ENCODE measurements at places on chromosomes 13 and 19. TPM values are rescaled to one million over a fixed set of nuclear protein-coding genes. Genes with fewer than 3 reads are reported as not detected.

Gene ZNF628
- 1.5 TPM for total RNA-seq

Gene SIGLECL1
- not detected for total RNA-seq

Gene ZNF317
- 20.9 TPM for total RNA-seq

Gene DIAPH3
- total RNA-seq = 8.3 TPM

Gene MAST1
- total RNA-seq = 0.72 TPM

Gene ARRDC2
- total RNA-seq = 22.4 TPM

Gene GPR108
- total RNA-seq = 42.3 TPM

Gene GRAMD1A
- 33.6 TPM for total RNA-seq

- H3K27ac ChIP-seq = peak overlapping the region; percentile 72
- H3K4me1 ChIP-seq = peaks cover 15% of the 10 kb centered on the region
- peak overlapping the region; percentile 90 for H3K4me3 ChIP-seq
These were observed 238 bp downstream of the ZNF260 start for GRCh38 chr19:36527873-36528193.

- no peaks in the 10 kb centered on the region for H3K36me3 ChIP-seq
- H3K27ac ChIP-seq = no peak overlapping the region
- H3K4me3 ChIP-seq = no peak overlapping the region
- no peaks in the 10 kb centered on the region for H3K27me3 ChIP-seq
- DNase-seq = no peak
These were observed 57.5 kb downstream of the CPAMD8 start for GRCh38 chr19:16969135-16969534.

GRCh38 chr13:45398877-45399276, 19.3 kb downstream of the SLC25A30 start:
- peaks cover 38% of the 10 kb centered on the region for H3K36me3 ChIP-seq
- H3K27me3 ChIP-seq = no peaks in the 10 kb centered on the region
- H3K4me1 ChIP-seq = peaks cover 11% of the 10 kb centered on the region
- no peak overlapping the region for H3K4me3 ChIP-seq
- no peak for DNase-seq

GRCh38 chr19:18425515-18426415, 6.6 kb downstream of the SSBP4 start:
- H3K4me1 ChIP-seq = peaks cover 33% of the 10 kb centered on the region
- peak overlapping the region; percentile 57 for H3K27ac ChIP-seq
- no peak overlapping the region for H3K4me3 ChIP-seq
- peak; percentile 100 for DNase-seq
- H3K36me3 ChIP-seq = peaks cover 3% of the 10 kb centered on the region

DNA sequence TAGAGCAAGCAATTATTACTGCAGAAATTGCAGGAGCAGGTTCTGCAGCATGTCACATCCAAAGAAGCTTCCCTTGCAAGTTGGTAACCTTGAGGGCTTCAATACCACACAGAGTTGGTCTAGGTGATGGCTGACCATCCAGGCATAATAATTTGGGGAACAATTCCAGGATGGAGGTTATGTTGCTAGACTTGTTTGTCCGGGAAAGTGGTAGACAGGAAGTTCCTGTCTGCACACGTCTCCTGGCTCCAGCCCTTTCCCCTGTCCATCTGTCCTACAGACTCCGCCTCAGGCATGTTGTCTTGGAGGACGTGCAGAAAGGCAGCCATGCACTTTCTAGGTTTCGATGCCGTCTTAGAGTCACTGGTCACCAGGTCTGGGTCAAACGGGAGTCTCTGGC, 26.0 kb downstream of the DPRX start:
- no peak overlapping the region for H3K27ac ChIP-seq
- H3K4me3 ChIP-seq = no peak overlapping the region
- no peaks in the 10 kb centered on the region for H3K4me1 ChIP-seq
- no peaks in the 10 kb centered on the region for H3K27me3 ChIP-seq

- no peaks in the 10 kb centered on the region for H3K36me3 ChIP-seq
- H3K4me1 ChIP-seq = peaks cover 12% of the 10 kb centered on the region
- DNase-seq = no peak
- no peak overlapping the region for H3K27ac ChIP-seq
- no peaks in the 10 kb centered on the region for H3K27me3 ChIP-seq
These were observed 8.5 kb upstream of the FRY start for GRCh38 chr13:32023096-32023495.

- H3K36me3 ChIP-seq = no peaks in the 10 kb centered on the region
- DNase-seq = no peak
- H3K27me3 ChIP-seq = no peaks in the 10 kb centered on the region
- no peak overlapping the region for H3K27ac ChIP-seq
These were observed 399.0 kb downstream of the PCDH9 start for GRCh38 chr13:66830940-66831716.

- no peaks in the 10 kb centered on the region for H3K36me3 ChIP-seq
- no peak for DNase-seq
- H3K27ac ChIP-seq = no peak overlapping the region
- H3K4me3 ChIP-seq = no peak overlapping the region
- H3K4me1 ChIP-seq = no peaks in the 10 kb centered on the region
These were observed 512.4 kb upstream of the ATXN8OS start for GRCh38 chr13:69595181-69595580.

DNA sequence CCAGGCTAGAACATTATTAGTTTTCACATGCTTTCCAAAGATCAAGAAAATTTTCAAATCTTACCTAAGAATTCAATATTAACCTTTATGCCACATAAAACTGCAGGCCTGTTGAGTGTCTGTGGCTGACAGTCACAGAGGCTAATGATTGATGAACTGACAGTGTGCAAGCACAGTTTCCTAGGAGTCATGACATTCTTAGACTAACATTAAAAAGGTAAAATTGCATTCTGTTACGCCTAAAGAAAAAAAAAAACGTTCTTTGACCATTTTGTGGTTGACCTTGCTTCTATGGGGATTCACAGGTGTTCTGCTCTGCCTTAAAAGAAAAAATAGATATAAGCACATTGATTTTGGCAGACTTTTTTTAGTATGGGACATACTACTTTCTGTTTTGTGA, 1776.2 kb downstream of the PCDH9 start:
- no peak overlapping the region for H3K27ac ChIP-seq
- no peaks in the 10 kb centered on the region for H3K4me1 ChIP-seq
- H3K36me3 ChIP-seq = no peaks in the 10 kb centered on the region
- no peaks in the 10 kb centered on the region for H3K27me3 ChIP-seq
- no peak for DNase-seq
- H3K4me3 ChIP-seq = no peak overlapping the region

DNA sequence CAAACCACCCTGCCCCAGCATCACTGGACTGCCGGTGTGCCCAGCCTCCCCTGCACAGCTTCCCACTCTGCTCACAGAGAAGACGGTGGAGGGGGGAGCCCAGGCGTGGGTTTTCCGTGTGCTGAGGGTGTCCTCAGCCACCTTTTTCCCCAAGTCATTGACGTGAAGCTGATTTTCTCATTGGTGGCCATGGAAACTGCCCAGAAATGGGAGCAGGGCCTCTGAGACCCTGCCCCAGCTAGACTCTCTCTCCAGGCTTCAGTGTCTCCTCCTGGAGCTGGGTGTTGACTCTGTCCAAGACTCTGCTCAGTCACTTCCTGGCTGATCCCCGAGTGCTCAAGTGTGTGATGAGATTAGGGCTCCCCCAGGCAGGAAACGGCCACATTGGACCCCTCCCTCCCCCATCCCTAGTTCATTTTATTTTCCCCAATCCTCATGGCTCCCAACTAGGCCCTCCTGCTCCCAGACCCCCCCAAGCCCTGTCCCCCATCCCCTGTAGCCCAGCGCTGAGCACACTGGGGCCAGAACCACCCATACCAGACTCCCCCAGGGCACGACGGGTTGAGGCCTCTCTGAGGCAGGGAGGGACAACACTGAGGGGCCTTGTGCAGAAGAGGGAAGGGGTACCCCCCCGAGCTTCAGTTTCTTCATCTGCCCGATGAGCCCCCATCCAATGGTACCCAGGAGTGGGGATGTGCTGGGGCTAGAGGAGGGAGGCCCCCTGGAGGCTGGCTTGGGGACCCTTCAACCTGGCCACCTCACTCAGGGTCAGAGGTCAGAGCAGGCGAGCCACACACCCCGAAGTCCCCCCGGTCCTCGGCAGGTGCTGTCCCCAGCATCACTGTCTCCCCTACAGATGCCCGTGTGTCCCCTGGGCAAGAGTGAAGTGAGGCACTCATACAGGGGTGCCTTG, 1.2 kb upstream of the F2RL3 start:
- H3K27me3 ChIP-seq = no peaks in the 10 kb centered on the region
- no peaks in the 10 kb centered on the region for H3K36me3 ChIP-seq
- H3K27ac ChIP-seq = no peak overlapping the region
- DNase-seq = no peak
- no peak overlapping the region for H3K4me3 ChIP-seq
- peaks cover 8% of the 10 kb centered on the region for H3K4me1 ChIP-seq

DNA sequence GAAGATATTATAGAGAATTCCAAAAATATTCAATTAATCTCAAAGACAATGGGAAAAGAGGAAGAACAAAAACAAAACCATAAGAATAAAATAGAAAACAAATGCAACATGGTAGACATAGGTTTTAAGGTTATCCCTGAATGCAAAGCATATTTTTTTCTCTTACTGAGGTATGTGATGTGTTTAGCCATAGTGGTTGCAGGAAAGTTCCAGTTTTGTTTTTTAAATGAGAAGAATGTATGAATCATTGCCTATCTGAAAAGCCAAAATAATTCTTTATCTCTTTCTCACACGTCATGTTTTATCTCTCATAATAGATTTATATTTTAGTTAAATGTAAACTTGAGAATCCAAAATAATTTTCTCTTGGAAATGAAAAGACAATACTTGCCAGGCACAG, 2591.7 kb upstream of the PCDH20 start:
- DNase-seq = no peak
- H3K36me3 ChIP-seq = no peaks in the 10 kb centered on the region
- no peak overlapping the region for H3K4me3 ChIP-seq
- no peak overlapping the region for H3K27ac ChIP-seq

GRCh38 chr19:1102407-1103131, 1.2 kb upstream of the GPX4 start:
- peak overlapping the region; percentile 97 for H3K27ac ChIP-seq
- peak overlapping the region; percentile 51 for H3K4me3 ChIP-seq
- H3K36me3 ChIP-seq = peaks cover 17% of the 10 kb centered on the region
- H3K4me1 ChIP-seq = peaks cover 44% of the 10 kb centered on the region

DNA sequence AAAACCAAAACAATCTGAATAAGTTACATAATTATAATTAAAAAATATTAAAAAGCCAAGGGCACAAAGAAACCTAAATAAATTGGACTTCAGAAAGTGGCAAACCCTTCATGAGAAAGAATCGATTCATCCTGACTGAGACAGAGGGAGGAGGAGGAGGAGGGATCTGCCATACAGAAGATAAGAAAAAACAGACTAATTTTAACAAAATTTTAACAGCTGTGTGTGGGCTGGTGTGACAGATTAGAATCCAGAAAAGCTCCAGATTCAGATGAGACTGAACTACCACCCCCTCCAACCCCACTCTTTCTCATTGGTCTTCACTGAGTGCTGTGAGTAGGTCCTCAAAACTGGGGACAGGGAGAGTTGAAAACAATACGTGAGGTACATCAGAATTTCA, 111.5 kb upstream of the HTR2A start:
- no peak overlapping the region for H3K27ac ChIP-seq
- H3K4me3 ChIP-seq = no peak overlapping the region
- H3K36me3 ChIP-seq = no peaks in the 10 kb centered on the region
- no peaks in the 10 kb centered on the region for H3K4me1 ChIP-seq
- no peak for DNase-seq
- no peaks in the 10 kb centered on the region for H3K27me3 ChIP-seq

- H3K4me3 ChIP-seq = no peak overlapping the region
- no peaks in the 10 kb centered on the region for H3K4me1 ChIP-seq
- H3K27ac ChIP-seq = no peak overlapping the region
- DNase-seq = peak; percentile 39
- no peaks in the 10 kb centered on the region for H3K27me3 ChIP-seq
- peaks cover 33% of the 10 kb centered on the region for H3K36me3 ChIP-seq
These were observed 16.0 kb downstream of the SLC1A5 start for GRCh38 chr19:46772170-46773017.

GRCh38 chr19:46878613-46879375, 18.0 kb downstream of the ARHGAP35 start:
- no peak overlapping the region for H3K4me3 ChIP-seq
- no peaks in the 10 kb centered on the region for H3K27me3 ChIP-seq
- H3K4me1 ChIP-seq = peaks cover 38% of the 10 kb centered on the region

- peaks cover 28% of the 10 kb centered on the region for H3K36me3 ChIP-seq
- peaks cover 20% of the 10 kb centered on the region for H3K4me1 ChIP-seq
- peak overlapping the region; percentile 91 for H3K4me3 ChIP-seq
- no peaks in the 10 kb centered on the region for H3K27me3 ChIP-seq
These were observed 515 bp downstream of the UFM1 start for GRCh38 chr13:38350114-38350617.
